ENCODE measurements at places on chromosomes 6 and 20. TPM values are rescaled to one million over a fixed set of nuclear protein-coding genes. Genes with fewer than 3 reads are reported as not detected.
A peak's percentile ranks its signal among the peaks of the same experiment; 100 is the strongest.

GRCh38 chr6:54737247-54737646, 109.3 kb upstream of the FAM83B start:
- no peak for DNase-seq

DNA sequence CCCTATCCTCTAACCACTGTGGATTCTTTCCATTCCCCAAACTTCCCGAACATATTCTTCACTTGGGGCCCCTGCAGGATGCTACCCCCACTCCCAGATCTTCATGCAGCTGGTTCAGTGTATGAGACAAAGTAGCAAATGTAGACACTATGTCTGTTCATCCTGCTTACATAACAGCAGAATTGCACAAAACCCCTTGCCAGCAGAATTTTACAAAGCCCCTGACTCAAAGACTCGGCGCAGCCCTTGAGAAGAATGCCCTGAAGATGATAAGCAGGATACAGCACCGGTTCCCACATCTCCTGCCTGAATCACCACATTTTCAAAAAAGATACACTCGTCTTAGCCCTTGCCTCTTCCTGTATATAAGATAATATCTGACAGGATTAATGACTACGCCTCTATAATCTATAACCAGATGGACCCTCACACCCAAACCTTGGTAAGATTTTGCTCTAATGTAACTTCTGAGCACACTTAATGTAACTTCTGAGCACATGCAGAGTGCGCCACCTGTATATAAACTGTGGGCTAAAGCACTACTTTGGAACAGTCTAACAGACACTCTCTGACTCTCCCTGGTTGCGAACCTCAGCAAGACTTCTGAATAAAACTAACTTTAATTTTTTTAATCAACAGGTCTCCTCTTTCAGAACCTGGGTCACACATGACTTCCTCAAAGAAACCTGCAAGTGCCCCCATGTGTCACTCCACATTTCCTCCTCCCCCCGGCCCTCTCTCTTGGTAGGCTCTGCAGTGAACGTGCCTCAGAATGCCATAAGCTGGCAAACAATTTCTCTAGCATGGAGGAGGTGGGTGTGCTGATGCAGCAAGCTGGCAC, 28.7 kb downstream of the RALGAPA2 start:
- no peak for DNase-seq

DNA sequence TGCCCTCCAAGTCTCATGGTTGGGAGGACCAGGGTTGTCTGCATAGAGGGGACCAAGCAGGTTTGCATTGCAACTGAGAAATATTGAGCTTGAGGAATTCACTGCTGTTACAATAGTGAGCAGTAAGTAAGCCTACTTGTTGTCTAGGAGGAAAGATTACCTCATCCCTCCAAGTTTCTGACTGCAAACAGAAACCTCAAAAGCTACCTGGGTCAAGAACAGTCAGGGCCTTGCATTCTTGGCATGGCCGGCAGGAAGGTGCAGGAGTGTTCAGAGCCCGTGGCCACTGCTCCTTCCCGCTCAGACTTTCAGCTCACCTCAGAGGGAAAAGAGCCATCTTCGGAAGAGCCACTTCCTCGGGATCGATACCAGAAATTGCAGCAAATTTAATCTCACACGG, 46.0 kb upstream of the DOK5 start:
- no peak for DNase-seq

DNA sequence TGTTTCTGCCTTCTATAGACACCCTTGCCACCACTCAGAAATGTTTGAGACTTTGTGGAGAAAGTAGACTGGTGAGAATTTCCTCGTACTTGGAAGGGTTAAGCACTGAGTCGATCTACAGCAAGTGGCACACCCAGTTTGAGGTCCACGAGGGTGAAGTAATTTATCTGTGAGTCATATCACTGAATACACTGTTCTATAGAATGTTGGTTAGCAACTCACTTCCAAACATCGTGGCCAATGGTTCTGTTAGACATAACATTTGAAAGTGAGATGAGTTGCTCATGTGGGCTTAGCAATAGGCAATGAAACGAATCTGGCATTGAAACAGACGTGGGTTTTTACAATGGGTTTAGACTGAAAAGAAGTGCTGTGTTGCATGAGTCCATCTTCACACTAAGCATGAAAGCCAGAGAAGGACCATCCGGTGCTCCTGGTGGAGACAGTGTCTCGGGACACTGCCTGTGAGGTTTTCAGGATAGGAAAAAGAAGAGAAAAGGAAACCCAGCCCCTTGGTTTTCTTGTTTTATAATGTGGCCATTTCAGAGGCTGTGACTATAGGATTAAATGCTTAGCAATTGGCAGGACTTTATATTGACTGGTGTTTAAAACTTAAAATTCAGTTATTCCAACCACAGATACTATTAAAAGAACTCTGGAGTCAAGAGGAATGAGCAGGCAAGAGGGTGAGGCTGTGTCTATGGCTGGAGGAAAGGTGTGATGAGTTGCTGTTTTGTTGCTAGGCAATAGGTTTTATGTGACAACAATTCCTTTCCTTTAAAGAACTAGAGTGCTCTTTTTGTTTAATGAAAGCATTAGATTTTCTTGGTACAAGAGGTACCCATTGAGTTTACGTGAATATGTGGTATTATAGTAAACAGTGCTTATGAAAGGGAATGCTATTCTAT, 31.0 kb upstream of the EZR start:
- DNase-seq, result no peak

GRCh38 chr6:148430897-148431296, 88.3 kb downstream of the SASH1 start:
- no peak for DNase-seq

GRCh38 chr20:11204926-11205768, 531.3 kb upstream of the JAG1 start:
- peak; percentile 24 for DNase-seq

DNA sequence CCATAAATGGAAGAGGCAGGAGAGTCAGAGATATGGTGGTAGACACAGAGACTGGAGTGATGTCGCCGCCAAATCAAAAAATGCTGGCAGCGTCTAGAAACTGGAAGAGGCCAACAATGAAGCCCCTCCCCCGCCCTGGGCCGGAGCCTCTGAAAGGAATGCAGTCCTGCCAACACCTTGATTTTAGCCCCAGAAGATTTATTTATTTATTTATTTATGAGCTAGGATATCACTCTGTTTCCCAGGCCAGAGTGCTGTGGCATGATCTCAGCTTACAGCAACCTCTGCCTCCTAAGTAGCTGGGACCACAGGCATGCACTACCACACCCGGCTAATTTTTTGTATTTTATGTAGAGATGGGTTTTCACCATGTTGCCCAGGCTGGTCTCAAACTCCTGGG, 82.6 kb upstream of the CCDC167 start:
- no peak for DNase-seq

GRCh38 chr20:22106308-22106938, 401.0 kb downstream of the PAX1 start:
- DNase-seq, result no peak

GRCh38 chr20:47758517-47759450, 26.5 kb downstream of the SULF2 start:
- no peak for DNase-seq

DNA sequence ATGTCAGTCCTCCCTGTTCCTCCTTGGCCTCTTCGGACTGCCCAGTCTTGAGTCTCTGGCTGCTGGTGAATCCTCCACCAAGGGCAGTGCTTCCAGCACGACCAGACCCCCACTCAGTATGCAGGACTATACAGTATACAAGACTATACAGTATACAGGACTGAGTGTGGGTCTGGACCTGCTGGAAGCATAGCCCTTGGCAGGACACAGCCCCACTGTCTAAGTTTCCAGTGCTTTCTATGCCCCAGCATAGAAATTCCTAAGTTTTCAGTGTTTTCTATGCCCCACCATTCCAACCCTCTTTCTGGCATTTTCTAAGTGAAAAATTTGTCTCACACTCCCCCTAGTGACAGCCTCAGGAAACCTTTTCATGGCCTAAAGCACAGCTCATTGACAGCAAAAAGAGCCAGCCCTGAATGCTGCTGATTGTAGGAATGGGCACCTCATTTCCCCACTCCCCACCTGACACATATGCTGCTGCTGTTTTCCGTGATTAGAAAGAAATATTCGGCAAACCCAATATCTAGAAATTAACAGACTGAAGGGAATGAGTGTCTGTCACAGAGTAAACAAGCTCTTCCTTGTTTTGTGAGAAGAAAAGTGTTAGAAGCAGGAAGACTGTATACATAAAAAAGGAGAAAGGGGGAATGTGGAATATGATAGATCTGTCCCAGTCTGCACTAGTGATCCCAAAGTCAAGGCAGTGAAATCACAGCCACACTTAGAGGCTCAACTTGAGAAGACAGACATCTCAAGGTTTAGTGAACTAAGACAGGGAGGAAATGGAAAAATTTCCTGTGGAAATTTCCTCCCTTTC, 206.9 kb downstream of the IBTK start:
- DNase-seq, result peak; percentile 14

DNA sequence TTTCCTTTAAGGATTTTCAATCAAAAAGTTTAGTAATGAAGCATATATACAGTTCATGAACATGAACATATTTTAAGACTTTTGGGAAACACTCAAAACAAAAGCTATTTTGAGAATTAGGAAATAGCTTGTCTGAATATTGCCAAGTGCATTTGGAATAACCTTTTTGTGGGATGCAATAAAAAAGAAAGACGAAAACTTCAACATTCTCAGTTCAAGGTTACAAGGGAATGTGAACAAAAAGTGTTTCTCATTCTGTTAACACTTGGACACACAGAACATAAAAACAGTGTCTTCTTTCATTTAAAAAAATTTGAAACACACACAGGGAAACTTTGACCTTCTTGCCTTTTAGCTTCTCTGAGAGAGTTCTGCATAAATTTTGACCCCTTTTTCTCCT, 72.7 kb upstream of the TCF21 start:
- no peak for DNase-seq

- no peak for DNase-seq
These were observed 32.8 kb upstream of the GMPR start for GRCh38 chr6:16205377-16206144.

DNA sequence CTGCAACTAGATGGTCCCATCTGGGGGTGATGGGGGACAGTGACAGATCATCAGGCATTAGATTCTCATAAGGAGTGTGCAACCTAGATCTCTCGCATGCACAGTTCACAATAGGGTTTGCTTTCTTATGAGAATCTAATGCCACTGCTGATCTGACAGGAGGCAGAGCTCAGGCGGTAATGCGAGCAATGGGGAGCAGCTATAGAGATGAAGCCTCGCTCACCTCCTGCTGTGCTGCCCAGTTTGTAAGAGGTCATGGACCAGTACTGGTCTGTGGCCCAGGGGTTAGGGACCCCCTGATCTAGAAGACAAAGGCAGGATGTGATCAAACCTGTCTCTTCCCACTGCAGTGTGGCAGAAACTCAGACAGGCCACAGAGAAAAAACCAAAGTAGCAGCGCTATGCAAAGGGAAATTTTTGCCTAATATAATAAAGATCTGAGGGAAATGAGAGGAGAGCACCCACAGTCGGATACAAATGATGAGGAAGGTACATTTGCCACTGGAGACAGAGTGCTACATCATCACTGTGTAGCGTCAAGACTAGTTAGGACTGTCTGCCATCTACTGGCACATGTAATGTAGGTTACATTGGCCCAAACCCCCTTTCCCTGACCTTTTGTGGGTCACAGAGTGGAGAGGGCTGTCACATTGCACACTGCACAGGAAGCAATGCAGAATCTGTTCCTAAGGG, 4.1 kb upstream of the LY86 start:
- no peak for DNase-seq

- DNase-seq, result no peak
These were observed 68.1 kb upstream of the MAFB start for GRCh38 chr20:40757087-40757486.

DNA sequence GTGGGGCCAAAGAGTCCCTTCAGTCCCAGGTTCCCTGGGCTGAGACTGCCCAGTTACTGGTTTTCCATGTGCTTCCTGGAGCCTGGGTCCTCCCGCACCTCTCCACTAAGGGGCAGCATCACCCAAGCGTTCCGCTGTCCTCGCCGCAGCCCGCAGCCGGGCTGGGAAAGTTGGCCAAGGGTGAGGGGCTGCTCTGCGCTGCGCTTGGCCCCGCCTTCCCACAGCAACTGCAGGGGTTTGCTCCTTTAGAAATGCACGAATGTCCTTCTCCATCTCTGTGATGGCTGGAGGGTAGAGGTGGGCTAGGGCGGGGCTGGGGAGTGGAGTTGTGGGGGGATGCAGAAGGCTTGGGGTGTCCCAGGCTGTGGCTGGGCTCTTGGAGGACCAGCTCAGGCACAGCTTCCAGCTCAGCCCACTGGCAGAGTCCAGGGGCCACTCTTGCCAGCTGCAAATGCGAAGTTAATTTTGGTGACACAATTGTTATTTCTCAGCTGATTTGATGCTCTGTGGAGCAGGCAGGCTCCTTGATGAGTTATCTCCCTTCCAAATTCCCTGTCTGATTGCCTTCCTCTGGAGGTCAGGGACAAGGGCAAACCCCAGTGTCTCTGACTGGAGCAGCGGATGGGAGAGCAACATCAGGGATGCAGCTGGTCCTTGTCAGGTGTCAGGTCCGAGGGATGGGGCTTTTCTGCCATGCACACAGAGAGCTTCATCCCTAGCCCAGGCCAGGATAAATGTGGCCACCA, 63.2 kb downstream of the NOL4L start:
- DNase-seq, result peak; percentile 70

DNA sequence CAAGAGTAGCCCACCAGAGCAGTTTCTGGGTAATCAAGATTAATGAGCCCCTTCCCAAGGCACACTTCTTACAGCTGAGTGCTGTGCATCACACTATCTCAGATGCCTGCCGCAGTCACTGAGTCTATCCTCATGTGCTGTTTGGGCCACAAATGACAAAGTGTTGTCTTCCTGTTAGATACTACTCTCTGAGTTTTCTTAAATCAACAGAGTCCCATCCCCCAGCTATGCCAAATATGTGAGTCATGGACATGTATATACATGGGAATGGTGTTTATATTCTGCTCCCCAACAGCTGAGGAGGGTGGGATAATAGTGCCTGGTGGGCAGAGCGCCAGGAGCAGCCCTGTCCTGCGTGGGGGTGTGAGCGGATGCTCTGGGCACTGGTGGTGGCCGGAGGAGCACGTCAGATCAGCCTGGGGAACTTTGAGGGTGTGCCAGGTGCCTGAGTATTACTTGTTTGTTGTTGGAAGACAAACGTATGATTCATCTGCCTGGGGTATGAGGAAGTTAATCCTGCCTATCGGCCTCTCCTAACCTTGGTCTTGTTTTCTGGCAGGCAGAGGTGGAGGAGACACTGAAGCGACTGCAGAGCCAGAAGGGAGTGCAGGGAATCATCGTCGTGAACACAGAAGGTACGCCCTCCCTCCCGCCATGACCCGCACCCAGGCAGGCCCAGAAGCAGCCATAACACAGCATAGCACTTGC, 9.6 kb downstream of the DYNLRB1 start:
- peak; percentile 77 for DNase-seq

DNA sequence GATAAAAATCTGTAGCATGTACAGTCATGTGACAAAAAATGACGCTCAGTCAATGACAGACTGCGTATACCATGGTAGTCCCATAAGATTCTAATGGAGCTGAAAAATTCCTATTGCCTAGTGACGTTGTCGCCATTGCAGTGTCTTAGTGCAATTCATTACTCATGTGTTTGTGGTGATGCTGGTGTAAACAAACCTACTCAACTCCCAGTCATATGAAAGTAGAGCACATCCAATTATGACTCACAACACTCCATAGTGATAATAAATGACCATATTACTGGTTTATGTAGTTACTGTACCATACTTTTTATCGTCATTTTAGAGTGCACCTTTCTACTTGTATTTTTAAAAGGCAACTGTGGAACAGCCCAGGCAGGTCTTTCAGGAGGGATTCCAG, 45.0 kb downstream of the TFAP2A start:
- no peak for DNase-seq

CRISP3 gene
- not detected for total RNA-seq

PPIL1 gene
- 20.5 TPM for total RNA-seq

SLC26A8 gene
- 4.3 TPM for total RNA-seq

CTCFL gene
- total RNA-seq, result not detected

COL9A1 gene
- total RNA-seq, result 2.8 TPM

NUS1 gene
- total RNA-seq, result 23.5 TPM

HLA-DQA1 gene
- total RNA-seq, result 6.4 TPM
